Ovary (tissue), 10 donors: ENCODE measurements at places on chromosomes 11 and 22. TPM values are rescaled to one million over a fixed set of nuclear protein-coding genes. Genes with fewer than 3 reads are reported as not detected.

The BTG4 gene
- polyA plus RNA-seq, result not detected

The FAM180B gene
- not detected for polyA plus RNA-seq

The OTOG gene
- polyA plus RNA-seq, result not detected

The SLC25A45 gene
- 3.4 TPM for polyA plus RNA-seq

The ELF5 gene
- not detected for polyA plus RNA-seq

The NFRKB gene
- 15.5 TPM for polyA plus RNA-seq

The NFAM1 gene
- polyA plus RNA-seq, result 0.42 TPM

The TRMT2A gene
- polyA plus RNA-seq, result 2.8 TPM

The ANO5 gene
- polyA plus RNA-seq, result 0.48 TPM

The POU2AF2 gene
- not detected for polyA plus RNA-seq

The XKR3 gene
- not detected for polyA plus RNA-seq

The CCDC34 gene
- 6.2 TPM for polyA plus RNA-seq

The SCGB1A1 gene
- polyA plus RNA-seq, result not detected

The ALDH3B2 gene
- polyA plus RNA-seq, result not detected

The MAP6 gene
- polyA plus RNA-seq, result 6.0 TPM

DNA sequence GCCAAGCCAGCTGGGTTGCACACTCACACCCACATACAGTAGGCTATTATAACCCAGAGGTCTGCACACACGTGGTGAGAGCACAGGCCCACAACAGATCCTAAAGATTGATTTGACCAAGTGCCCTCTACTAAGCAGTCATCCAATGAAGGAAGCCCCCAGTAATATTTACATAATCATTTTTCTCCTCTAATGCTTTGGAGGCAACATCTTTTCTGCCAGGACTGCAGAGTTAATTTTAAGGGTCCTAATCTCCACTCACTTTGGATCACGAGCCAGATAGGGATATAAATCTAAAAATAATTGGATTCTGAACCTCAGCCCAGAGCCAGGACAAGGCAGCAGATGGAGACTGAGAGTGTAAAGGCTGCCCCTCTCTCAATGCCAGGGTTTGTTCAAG, 49.1 kb upstream of the MTNR1B start:
- DNase-seq, result no peak

- DNase-seq, result no peak
These were observed 88.0 kb downstream of the ZBTB16 start for GRCh38 chr11:114147375-114148012.

DNA sequence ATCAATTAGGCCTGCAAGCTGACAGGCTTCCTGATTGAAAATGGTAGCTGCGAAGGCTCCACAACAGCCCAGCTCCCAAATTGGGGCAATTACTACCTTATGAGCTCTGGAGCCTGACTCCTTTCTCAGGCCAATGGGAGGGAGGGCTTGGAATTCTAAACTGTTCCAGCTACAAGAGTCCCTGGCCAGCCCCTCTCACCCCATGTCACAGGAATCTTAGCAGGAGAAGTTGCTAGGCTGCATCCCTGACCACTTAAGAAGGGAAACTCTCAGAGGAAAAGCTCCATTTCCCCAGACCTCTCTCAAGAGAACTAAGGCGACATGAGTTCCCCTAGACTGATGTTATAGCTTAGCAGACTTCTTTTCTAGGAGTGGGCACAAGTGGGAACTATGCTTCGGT, 4.9 kb downstream of the LRP4 start:
- no peak for DNase-seq

DNA sequence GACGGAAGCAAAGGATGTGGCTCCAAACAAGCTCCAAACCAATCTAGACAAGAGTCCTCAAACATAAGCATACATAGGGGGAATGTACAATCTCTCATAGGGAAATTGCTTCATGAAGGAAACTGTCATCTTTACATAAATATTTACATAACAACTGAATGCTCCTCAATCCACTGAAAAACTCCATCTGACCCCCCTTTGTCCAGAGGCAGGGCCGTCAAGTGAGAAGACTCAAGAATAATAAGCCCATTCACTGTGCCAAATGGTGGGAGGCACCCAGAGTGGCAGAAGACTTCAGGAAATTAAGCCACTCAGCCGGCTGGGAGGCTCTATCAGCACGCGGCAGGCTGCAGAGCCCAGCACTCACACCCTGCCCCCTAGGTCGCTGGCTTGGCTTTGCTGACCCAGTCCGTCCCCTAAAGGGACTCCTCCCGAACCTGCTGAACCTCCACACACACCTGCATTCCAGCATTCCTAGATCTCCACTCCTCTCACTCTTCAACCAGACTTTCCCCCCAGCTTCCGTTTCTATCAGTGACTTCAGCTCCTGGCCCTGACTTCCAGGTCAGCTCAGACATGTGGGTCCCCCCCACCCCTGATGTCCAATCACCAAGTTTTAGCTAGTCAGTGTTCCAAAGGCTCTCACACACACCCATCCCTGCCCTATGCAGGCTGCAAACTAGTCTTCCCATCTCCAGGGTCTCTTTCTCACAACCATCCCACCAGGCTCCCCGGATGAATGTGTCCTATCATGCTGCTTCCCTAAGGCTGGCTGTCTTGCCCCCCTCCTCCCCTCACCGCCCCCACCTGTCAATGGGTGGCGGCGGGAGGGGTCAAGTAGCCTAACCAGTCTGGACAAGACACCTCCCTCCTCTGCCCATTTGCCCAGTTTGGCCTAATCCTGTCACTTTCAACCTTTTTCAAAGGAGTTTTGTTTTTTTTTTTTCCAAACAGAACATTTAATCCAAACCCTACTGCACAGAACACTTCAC, 11.3 kb downstream of the VPS37C start:
- DNase-seq, result no peak

- DNase-seq, result no peak
These were observed 87.2 kb upstream of the GNAZ start for GRCh38 chr22:22983123-22983522.

DNA sequence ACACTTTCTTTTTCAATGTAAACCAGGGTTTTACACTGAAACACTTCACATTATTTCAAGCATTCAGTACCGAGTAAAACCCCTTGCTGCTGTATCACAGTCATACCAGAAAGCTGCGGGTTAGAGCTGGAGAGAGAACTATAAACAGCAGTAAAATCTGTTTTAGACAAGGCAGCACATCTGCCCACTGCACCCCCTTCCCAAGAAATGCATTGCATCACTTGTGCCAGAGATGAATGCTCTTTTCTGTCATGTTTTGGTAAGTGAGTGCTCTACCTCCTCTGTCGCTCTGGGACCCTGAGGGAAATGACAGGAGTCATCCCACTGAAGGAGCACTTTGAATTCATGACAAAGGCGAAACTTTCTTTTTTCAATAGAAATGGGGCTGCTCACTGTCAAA, 107.2 kb downstream of the MAML2 start:
- no peak for DNase-seq

GRCh38 chr11:104127828-104128227, 36.1 kb downstream of the PDGFD start:
- DNase-seq, result no peak

- DNase-seq, result no peak
These were observed 9.1 kb upstream of the GLYATL1B start for GRCh38 chr11:59076876-59077571.

DNA sequence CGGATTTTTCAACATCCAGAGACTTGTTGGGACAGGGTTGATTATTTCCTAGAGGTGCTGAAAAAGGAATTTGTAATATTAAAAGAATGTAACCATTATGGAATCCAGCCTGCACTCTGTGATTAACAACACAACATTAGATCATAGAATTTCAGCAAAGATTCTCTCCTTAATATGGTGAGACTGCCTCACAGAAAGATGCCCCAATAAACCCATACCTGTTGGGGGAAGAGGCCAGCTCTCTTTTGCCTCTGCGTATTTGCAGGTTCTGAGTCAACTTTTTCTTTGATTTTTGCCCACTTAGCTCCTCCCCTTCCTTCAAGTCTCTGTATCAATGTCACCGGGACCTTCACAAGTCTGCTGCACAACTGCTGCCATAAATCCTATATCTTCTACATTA, 12.4 kb upstream of the MTMR3 start:
- DNase-seq, result no peak

- peak; percentile 78 for DNase-seq
These were observed 3.5 kb downstream of the PHLDB1 start for GRCh38 chr11:118610773-118611432.

DNA sequence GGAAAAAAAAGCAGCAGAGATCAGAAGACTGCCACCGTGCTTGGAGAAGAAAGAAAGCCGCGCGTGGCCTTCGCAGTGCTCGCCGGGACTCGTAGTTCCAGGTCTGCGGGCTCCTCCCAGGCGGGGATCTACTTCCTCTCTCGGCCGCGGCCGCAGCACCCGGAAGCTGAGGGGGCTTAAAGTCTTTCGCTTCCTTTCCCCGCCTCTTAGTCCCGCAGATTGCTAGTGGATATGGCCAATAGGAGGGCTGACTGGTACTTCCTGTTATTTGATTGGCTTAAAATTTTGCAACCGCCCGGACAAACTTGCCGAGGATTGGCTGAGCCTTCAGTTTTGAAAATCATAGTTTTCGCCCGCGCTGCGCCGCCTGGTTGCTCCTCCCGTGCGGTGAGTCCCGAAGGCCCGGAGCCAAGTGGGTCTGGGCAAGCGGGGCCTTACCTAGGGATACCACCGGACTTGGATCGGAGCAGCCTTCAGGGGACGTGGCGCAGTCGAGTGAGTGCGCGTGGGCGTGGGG, at the start of gene INCENP:
Gene INCENP, plus strand, starts transcription at position 343 of the 517 bp plus-strand sequence. CDS start 4,151 bp downstream, outside the sequence.
- DNase-seq, result peak; percentile 93

DNA sequence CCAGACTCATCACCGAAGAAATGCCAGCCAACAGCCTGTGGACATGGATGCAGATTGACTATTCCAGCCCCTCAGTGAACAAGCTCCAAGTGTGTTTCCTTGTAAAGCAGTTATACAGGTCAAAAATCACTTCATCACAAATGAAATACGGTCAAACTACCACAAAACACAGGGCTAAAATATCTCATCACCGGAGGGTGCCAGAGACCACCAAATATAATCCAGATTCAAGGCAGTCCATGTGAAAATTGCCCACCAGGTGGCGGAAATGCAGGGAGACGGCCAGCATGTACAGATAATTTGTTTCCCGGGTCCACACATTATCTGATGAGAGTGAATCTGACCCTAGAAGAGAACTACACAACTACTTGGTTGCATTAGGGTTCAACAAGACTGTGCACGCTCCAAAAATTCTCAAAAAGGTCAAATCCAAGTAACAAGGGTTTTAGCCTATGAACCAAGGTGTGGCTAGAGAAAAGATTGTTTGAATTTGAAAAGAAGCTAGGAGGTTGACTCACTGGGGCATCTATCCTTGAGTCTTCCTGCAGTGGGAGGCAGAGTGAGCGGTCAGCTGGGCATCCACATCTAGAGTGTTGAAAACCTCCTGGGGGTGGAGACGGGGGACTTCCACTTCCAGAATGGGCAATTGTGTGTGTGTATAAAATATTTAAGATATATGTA, 71.7 kb downstream of the IGLL5 start:
- DNase-seq, result peak; percentile 83

- DNase-seq, result no peak
These were observed 26.4 kb downstream of the LRFN4 start for GRCh38 chr11:66883016-66883965.

DNA sequence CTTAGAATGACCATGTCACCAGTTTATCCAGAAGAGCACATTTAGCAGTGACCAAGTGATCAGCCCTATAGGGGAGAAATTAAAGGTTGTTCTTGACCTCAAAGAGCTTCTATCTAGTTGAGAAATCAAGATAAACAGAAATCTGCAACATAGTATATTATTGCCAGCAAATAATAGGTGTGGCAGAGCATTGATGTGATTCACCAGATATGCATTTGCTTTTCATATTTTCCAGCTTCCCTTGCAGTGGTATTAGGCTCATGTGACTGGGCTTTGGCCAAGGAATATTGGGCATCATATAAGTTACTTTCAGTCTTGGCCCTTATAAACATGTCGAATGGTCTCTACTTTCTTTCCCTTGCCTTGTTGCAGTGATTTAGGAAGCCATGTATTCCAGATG, 34.5 kb downstream of the COMMD9 start:
- DNase-seq, result no peak

- DNase-seq, result no peak
These were observed 7.0 kb downstream of the TP53I11 start for GRCh38 chr11:44943696-44944095.

DNA sequence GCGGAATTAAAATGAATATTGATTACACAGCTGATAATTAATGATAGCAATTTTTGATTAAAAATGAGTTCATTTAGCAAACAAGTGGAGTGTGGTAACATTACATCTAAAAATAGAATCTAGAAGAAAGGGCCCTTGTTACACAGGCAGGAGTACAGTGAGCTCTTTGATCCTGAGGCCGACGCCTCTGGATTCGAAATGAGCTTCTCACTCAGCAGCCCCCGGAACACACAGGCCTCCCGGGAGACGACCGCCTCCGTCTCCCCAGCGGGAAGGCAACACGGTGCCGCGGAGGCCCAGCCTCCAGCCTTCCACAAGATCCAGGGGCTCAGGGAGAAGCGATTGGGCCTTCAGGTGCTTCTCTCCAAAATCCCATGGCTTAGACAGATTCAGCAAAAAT, 379.1 kb downstream of the BRD1 start:
- DNase-seq, result no peak

DNA sequence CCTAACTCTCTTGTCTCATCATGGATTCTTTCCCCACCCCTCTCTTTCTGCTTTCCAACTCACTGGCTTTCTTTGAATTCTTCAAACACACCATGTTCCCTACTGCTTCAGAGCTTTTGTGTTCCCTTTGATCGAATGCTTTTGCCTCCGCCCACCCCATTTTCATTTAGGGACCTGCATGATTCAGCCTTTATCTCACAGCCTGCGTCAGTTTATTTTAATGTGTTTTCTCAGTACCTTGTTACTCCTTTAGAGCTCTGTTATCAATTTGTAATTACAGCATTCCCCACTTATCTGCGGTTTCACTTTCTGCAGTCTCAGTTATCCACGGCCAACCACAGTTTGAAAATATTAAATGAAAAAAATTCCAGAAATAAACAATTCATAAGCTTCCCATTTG, 451.3 kb downstream of the METTL15 start:
- DNase-seq, result no peak

DNA sequence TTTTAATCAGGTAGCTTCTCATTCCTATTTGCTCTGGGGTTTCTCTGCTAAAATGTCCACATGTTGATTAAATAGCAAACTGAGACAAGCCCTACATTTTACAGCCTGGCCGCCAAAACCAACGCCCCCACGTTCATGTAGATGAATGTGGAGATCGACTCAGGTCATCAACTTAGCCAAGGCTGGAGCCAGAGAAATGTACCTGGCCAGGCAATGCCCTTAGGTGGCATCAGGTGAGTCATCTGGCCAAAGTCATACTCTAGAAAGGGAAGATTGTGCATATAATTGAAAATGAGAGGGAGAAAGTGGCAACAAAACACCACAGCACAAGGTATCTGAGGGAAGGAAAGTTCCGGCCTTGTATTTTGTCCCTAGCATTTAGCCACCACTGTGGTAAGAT, 37.1 kb upstream of the CCDC89 start:
- DNase-seq, result no peak

- DNase-seq, result peak; percentile 61
These were observed 561 bp downstream of the TRMT112 start for GRCh38 chr11:64316672-64317324.
